ENCODE measurements at places on chromosomes 13 and 19. TPM values are rescaled to one million over a fixed set of nuclear protein-coding genes. Genes with fewer than 3 reads are reported as not detected.

GRCh38 chr19:6744381-6745301, 5.2 kb downstream of the TRIP10 start:
- H3K4me3 ChIP-seq, result peak overlapping the region; percentile 46
- no peaks in the 10 kb centered on the region for H3K27me3 ChIP-seq
- H3K27ac ChIP-seq, result peak overlapping the region; percentile 79
- H3K4me1 ChIP-seq, result peaks cover 68% of the 10 kb centered on the region

DNA sequence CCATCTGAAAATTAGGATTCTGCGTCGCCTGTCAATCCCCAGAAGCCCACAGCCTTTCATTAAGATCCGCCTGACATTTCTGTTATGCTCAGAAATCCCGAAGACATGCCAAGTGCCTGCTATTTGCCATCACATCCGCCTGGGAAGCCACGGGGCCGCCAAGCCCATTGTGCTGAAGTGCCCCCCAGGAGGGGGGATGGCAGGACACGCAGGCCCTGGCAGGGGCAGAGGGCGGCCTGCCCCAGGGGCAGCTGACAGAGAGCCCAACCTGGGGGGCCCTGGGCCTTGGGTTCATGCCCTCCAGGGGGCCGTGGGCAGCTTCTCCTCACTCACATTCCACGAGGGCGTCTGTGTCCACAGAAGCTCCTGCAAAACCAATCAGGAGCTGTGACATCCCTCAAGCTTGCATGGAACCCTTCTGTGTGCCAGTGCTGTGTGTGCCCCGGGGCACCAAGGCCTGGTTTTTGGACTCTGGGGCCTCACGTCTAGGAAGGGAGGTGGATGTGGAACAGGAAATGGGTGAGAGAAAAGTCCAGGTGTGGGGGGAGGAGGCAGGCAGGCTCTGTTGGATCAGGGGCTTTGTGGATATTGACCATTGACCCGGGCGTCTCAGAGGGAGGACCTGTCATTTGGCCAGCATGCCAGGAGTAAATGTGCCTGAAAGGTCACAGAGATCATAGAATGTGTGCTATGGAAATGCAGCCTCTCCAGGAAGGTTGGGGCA, 122.9 kb downstream of the URI1 start:
- H3K4me1 ChIP-seq, result no peaks in the 10 kb centered on the region
- H3K27ac ChIP-seq, result no peak overlapping the region
- DNase-seq, result no peak
- no peaks in the 10 kb centered on the region for H3K36me3 ChIP-seq

GRCh38 chr19:7677669-7678311, 900 bp downstream of the MCEMP1 start:
- H3K27ac ChIP-seq, result no peak overlapping the region
- H3K27me3 ChIP-seq, result no peaks in the 10 kb centered on the region
- DNase-seq, result no peak
- H3K36me3 ChIP-seq, result peaks cover 6% of the 10 kb centered on the region
- H3K4me1 ChIP-seq, result no peaks in the 10 kb centered on the region

DNA sequence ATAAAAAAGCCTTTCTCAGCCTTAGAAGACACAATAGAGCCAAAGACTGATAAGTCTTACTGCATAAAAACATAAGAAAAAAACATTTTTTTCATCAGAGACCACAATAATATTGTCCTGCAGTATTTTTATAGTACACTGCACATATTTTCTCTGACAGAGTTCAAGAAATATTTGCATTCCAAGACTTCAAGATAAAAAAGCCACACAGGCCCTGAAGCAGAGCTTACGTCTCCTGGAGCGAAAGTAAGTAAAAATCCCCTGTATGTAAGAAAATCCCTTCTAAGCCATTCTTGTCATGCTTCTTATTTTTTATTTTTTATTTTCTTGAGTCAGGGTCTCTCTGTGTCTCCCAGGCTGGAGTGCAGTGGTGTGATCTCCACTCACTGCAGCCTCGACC, 755.9 kb downstream of the LIG4 start:
- H3K4me3 ChIP-seq, result no peak overlapping the region
- H3K4me1 ChIP-seq, result no peaks in the 10 kb centered on the region
- no peak overlapping the region for H3K27ac ChIP-seq
- H3K36me3 ChIP-seq, result no peaks in the 10 kb centered on the region
- H3K27me3 ChIP-seq, result no peaks in the 10 kb centered on the region

GRCh38 chr13:77065461-77066147, 38.6 kb upstream of the FBXL3 start:
- DNase-seq, result no peak
- H3K36me3 ChIP-seq, result peaks cover 94% of the 10 kb centered on the region
- H3K27ac ChIP-seq, result no peak overlapping the region
- H3K27me3 ChIP-seq, result no peaks in the 10 kb centered on the region

Gene WDR87
- not detected for total RNA-seq

Gene ZNF304
- total RNA-seq, result 8.8 TPM

Gene ZNF441
- total RNA-seq, result 2.6 TPM

- H3K4me1 ChIP-seq, result peaks cover 20% of the 10 kb centered on the region
- H3K36me3 ChIP-seq, result peaks cover 30% of the 10 kb centered on the region
- no peak for DNase-seq
- no peak overlapping the region for H3K4me3 ChIP-seq
Observed at GRCh38 chr19:38381138-38381537, 6.7 kb downstream of the GGN start.

DNA sequence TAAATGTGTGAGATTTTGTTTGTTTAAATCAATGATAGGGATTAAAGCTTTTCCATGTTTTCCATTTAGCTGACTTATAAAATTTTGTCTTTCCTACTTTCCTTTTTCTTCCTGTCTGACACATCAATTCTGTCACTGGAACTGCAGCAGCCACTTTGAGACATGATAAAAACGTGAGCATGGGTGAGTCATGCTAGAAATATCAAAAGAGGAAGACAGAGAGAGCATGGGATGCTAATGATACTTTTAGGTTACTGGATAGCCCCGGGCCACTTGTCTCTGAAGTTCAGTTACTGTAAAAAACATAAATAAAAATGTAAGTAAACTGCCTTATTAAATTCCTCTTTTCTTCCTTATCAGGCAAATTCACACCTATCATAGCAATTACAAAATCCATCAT, 1332.0 kb upstream of the PCDH20 start:
- H3K4me3 ChIP-seq, result no peak overlapping the region
- no peak for DNase-seq
- H3K27ac ChIP-seq, result no peak overlapping the region
- H3K27me3 ChIP-seq, result no peaks in the 10 kb centered on the region

GRCh38 chr13:26168237-26168814, 53.8 kb downstream of the RNF6 start:
- no peak overlapping the region for H3K4me3 ChIP-seq
- no peaks in the 10 kb centered on the region for H3K4me1 ChIP-seq
- H3K27me3 ChIP-seq, result no peaks in the 10 kb centered on the region
- no peaks in the 10 kb centered on the region for H3K36me3 ChIP-seq
- DNase-seq, result no peak

- no peaks in the 10 kb centered on the region for H3K27me3 ChIP-seq
- no peak for DNase-seq
- H3K4me1 ChIP-seq, result no peaks in the 10 kb centered on the region
- H3K27ac ChIP-seq, result no peak overlapping the region
- H3K4me3 ChIP-seq, result peak overlapping the region; percentile 53
Observed at GRCh38 chr13:87677496-87678371, 6.6 kb downstream of the SLITRK5 start.

Gene EDDM13
- total RNA-seq, result not detected

DNA sequence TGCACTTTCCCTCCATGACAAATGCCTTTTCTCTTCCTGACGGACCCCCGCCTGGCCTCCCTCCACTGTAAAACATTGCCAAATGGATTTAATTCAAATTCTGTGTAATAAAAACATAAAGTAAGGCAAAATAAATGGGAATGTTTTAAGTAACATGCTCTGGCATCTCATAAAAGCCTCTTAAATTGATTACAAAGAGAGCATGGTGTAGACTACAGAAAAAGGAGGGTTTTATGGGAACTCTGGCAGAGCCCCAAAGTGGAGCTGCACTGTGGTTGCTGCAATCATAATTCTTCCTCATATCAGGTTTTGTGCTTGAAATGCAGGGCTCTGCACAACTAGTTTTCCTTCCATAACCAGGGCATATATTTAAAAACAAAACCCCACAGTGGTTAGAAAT, 44.3 kb upstream of the SIAH3 start:
- H3K27me3 ChIP-seq, result no peaks in the 10 kb centered on the region
- no peaks in the 10 kb centered on the region for H3K4me1 ChIP-seq
- DNase-seq, result no peak
- no peaks in the 10 kb centered on the region for H3K36me3 ChIP-seq
- no peak overlapping the region for H3K27ac ChIP-seq

DNA sequence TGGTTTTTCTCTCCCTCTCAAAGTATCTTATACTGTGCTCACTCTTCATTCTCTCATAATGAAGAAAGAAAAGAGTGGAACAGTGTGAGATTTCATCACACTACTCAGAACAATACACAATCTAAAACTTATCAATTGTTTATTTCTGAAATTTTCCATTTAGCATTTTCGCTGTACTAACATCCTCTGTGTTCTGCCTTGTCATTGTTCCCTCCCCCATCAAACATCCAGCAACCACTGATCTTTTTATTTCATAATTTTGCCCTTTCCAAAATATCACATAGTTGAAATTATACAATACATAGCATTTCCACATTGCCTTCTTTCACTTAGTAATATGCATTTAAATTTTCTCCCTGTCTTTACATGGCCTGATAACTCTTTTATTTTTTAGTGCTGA, 658.7 kb downstream of the SLITRK1 start:
- no peak overlapping the region for H3K27ac ChIP-seq
- no peak for DNase-seq
- no peaks in the 10 kb centered on the region for H3K4me1 ChIP-seq
- H3K4me3 ChIP-seq, result no peak overlapping the region
- H3K36me3 ChIP-seq, result no peaks in the 10 kb centered on the region

GRCh38 chr13:37097076-37097475, 8.4 kb downstream of the CSNK1A1L start:
- H3K4me1 ChIP-seq, result no peaks in the 10 kb centered on the region
- no peak for DNase-seq
- H3K4me3 ChIP-seq, result no peak overlapping the region
- H3K36me3 ChIP-seq, result no peaks in the 10 kb centered on the region
- no peak overlapping the region for H3K27ac ChIP-seq

Gene DMKN
- not detected for total RNA-seq

- H3K27me3 ChIP-seq, result no peaks in the 10 kb centered on the region
- H3K4me1 ChIP-seq, result no peaks in the 10 kb centered on the region
- H3K27ac ChIP-seq, result no peak overlapping the region
- no peak for DNase-seq
- no peaks in the 10 kb centered on the region for H3K36me3 ChIP-seq
Observed at GRCh38 chr13:85333506-85334020, 465.7 kb downstream of the SLITRK6 start.

DNA sequence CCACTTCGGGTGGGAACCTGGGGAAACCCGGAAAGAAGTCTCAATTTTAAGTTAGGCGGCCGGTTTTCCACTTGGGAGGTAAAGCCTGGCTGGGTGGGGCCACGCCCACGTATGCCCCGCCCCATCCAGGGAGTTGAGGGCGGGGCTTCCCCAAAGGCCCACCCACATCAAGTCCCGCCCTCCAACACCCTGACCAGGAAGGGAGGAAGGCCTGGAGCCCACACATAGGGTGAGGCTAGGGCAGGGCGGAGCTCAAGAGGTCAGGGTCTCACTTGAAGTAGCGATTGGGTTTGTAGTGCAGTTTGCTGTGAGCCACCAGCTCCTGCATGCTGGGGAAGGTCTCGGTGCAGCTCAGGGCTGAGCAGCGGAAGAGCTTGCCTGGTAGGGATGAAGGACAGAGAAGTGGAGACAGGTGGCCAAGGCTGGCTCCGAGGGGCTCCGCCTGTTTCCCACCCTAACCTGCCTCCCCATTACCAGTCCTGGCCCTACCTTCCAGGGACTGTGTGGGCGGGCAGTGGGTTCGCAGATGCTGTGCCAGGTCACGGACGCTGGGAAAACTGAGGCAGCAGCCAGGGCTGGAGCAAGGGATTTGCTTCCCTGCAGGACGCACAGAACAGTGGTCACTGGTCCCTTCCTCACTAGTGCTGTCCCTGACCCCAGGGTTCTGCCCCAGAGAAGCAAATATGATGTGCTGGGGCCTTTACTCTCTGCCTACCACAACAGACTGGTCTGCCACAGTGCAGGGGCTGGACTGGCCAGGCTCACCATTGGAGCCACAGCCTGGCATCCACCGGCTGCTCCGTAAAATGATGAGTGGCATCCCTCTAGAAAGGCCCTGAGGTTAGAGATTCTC, 1.6 kb downstream of the ZNF414 start:
- no peaks in the 10 kb centered on the region for H3K27me3 ChIP-seq
- peaks cover 15% of the 10 kb centered on the region for H3K4me1 ChIP-seq
- DNase-seq, result no peak
- peak overlapping the region; percentile 86 for H3K4me3 ChIP-seq
- H3K27ac ChIP-seq, result peak overlapping the region; percentile 99
- no peaks in the 10 kb centered on the region for H3K36me3 ChIP-seq

Gene FAAP24
- not detected for total RNA-seq

DNA sequence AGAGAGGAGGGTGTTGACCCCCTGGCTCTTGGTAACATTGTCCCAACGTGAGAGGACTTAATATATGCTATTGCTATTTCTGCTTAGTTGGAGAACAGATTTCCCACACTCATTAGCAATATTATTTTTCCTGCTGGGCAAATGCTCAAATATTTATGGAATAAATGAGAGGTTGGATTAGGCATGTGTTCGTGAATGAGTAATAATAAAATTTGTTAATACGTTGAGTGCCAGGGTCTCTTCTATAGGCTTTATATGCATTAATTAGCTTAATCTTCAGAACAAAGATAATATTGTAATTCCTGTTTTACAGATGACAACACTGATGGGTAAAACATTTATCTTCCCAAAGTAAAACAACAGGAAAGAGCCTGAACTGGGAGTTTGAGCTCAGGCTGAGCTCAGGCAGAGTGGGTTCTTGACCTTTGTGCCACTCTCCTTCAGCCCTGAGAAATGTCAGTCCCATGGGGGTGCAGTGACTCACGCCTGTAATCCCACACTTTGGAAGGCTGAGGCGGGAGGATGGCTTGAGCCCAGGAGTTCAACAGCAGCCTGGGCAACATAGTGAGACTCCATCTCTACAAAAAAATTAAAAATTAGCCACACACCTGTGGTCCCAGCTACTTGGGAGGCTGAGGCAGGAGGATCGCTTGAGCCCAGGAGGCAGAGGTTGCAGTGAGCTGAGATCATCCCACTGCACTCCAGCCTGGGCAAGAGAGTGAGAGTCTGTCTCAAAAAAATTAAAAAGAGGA, 1.2 kb downstream of the ZNF233 start:
- DNase-seq, result no peak
- H3K36me3 ChIP-seq, result no peaks in the 10 kb centered on the region
- no peak overlapping the region for H3K27ac ChIP-seq

GRCh38 chr19:11046605-11047354, 42.5 kb upstream of the LDLR start:
- H3K36me3 ChIP-seq, result peaks cover 6% of the 10 kb centered on the region
- no peaks in the 10 kb centered on the region for H3K4me1 ChIP-seq
- no peaks in the 10 kb centered on the region for H3K27me3 ChIP-seq
- no peak overlapping the region for H3K27ac ChIP-seq

DNA sequence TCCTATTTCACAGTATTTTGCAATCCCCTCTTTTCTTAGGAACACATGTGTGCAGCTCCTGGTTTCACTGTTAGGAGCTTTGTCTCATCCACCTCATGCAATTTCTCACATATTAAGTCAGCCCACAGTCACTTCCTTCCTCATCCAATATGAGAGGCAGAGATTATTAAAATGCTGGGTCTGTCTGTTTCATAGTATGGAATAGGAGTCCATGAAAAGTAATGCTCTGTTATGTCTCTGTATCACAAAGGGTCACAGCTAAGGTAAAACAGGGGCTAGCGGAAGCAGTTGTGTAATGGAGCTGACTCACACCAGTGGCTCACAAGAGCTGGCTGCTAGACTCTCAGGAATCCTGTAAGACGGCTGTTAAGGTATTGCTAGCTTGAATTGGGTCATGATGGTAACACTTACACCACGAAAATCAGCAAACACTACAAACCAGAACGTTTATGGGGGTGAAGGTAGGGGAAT, 216.5 kb downstream of the EFNB2 start:
- no peaks in the 10 kb centered on the region for H3K4me1 ChIP-seq
- DNase-seq, result no peak
- no peak overlapping the region for H3K27ac ChIP-seq
- H3K27me3 ChIP-seq, result no peaks in the 10 kb centered on the region
- H3K36me3 ChIP-seq, result no peaks in the 10 kb centered on the region
- no peak overlapping the region for H3K4me3 ChIP-seq
